ENCODE measurements at places on chromosomes 16 and 17. TPM values are rescaled to one million over a fixed set of nuclear protein-coding genes. Genes with fewer than 3 reads are reported as not detected.

The TPPP3 gene
- 574 TPM for polyA plus RNA-seq

- no peak for DNase-seq
Observed at GRCh38 chr17:8628609-8629169, 1.8 kb downstream of the MYH10 start.

The LGALS9B gene
- not detected for polyA plus RNA-seq

- DNase-seq: peak; percentile 95
Observed at GRCh38 chr17:77423589-77424451, 283.1 kb downstream of the SEC14L1 start.

GRCh38 chr17:39814497-39814896 lies 49.6 kb downstream of the IKZF3 start:
- DNase-seq: no peak

GRCh38 chr16:50265260-50265659 lies 1.1 kb upstream of the ADCY7 start:
- DNase-seq: no peak

- no peak for DNase-seq
Observed at GRCh38 chr17:77951123-77951522, 7.4 kb upstream of the TNRC6C start.

- peak; percentile 29 for DNase-seq
Observed at GRCh38 chr17:13055131-13055530, 37.3 kb upstream of the ELAC2 start.

The ASGR2 gene
- polyA plus RNA-seq: 0.17 TPM

The MT1F gene
- polyA plus RNA-seq: not detected

The PAQR4 gene
- polyA plus RNA-seq: 7.8 TPM

Data from muscle of arm (tissue), 14 donors.